ENCODE measurements at places on chromosomes 1 and 21. TPM values are rescaled to one million over a fixed set of nuclear protein-coding genes. Genes with fewer than 3 reads are reported as not detected.
A peak's percentile ranks its signal among the peaks of the same experiment; 100 is the strongest.

Gene RIMS3
- total RNA-seq = 6.9 TPM

Gene LAMB3
- total RNA-seq = 0.83 TPM

Gene CD48
- 379 TPM for total RNA-seq

Gene SLC19A1
- total RNA-seq = 34.3 TPM

Gene SLAMF8
- total RNA-seq = 1.8 TPM

Gene KRTAP19-1
- not detected for total RNA-seq

Gene SELENBP1
- not detected for total RNA-seq

GRCh38 chr1:197415221-197415620 lies 147.2 kb downstream of the CRB1 start:
- DNase-seq = no peak

DNA sequence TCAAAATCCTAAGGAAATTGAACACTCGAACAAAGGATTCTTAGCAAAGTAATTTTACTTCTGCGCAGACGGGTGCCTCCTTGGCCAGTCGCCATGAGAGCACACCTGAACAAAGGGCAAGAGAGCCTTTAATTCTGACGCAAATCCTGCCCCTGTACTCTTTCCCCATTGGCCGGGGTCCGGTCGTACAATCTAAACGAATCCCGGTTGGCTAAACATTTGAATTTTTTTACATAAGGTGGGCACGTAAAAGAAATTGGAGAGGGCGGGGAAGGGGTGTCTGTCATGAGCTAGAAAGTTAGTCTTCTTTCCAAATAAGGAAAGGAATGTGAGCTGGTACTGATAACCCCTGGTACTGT lies 8.2 kb upstream of the IL22RA1 start:
- DNase-seq = no peak

- peak; percentile 37 for DNase-seq
These were observed 1.2 kb upstream of the NEGR1 start for GRCh38 chr1:72283307-72284083.

GRCh38 chr1:46820076-46820475 lies 21.2 kb downstream of the CYP4B1 start:
- DNase-seq = no peak

DNA sequence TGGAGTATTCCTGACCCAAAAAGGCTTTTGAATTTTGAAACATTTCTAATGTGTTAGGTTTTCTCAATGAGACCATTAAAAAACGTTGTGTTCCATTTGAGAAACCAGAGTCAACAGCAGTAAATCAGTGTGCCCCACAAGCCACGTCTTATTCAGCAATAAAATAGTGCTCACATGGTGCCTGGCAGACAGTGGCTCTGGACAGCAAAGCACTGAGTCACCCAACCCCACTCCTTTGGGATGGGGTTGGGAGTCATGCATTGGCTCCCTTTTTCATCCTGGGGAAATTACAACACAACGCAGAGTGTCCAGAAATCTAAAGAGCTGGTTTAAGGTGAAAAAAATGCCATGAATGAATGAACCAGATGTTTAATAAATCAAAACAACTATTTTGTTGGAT lies 46.5 kb downstream of the KCNJ15 start:
- DNase-seq = no peak

GRCh38 chr1:231091831-231092301 lies 51.8 kb upstream of the FAM89A start:
- peak; percentile 49 for DNase-seq

DNA sequence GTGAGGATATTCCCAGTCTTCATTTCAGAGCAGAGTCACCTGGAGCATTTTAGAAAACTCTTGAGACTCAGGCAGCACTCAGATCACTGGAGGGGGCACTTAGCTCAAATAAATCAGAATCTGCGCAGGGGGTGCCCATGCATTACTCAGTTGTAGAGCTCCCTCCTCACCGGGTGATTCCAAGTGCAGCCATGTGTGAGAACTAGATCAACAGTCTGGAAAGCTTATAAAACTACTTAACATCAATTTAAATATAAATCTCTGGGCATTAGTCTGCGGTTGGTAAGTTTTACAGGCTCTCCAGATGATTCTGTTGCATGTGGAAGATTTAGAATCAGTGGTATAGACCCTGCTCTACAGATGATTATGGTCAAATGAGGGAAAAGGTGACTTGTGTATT lies 128.6 kb downstream of the ST6GALNAC3 start:
- no peak for DNase-seq

GRCh38 chr1:114718661-114719423 lies 2.3 kb upstream of the NRAS start:
- no peak for DNase-seq

GRCh38 chr21:28066596-28067387 lies 925.9 kb downstream of the LTN1 start:
- DNase-seq = no peak

- DNase-seq = no peak
These were observed 30.2 kb downstream of the DPH5 start for GRCh38 chr1:100995198-100995988.

GRCh38 chr21:32035617-32036016 lies 162.8 kb downstream of the HUNK start:
- no peak for DNase-seq

GRCh38 chr21:38983560-38983959 lies 177.8 kb downstream of the ETS2 start:
- no peak for DNase-seq

DNA sequence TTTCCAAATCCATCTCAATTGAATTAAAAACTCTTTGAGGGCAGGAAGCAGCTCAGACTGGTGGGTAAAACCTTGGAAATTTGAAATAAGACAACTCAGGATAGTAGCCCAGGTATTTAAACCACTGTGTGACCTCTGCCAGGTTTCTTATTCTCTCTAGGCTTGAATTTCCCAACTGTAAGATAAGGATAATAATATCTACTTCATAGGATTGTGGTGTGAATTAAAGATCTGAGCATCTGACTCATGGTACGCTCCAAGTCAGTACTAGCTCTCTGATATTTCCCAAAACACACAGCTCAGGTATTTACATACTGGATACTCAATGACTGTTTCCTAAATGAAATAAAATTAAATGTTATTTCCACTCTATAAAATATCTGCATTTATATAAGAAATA lies 337.2 kb downstream of the LTN1 start:
- DNase-seq = no peak

GRCh38 chr1:91877574-91878208 lies 8.3 kb downstream of the TGFBR3 start:
- DNase-seq = no peak
